Ovary (tissue), 10 donors: ENCODE measurements at places on chromosomes 3 and 15. TPM values are rescaled to one million over a fixed set of nuclear protein-coding genes. Genes with fewer than 3 reads are reported as not detected.
A peak's percentile ranks its signal among the peaks of the same experiment; 100 is the strongest.

AADACL2 gene
- polyA plus RNA-seq, result not detected

SLC28A2 gene
- 0.06 TPM for polyA plus RNA-seq

GRCh38 chr3:139940622-139941021, 5.6 kb downstream of the CLSTN2 start:
- DNase-seq, result no peak

GRCh38 chr3:133269393-133269792, 130.5 kb upstream of the BFSP2 start:
- DNase-seq, result no peak

GRCh38 chr15:101012326-101013200, 93.4 kb downstream of the LRRK1 start:
- no peak for DNase-seq

APOD gene
- polyA plus RNA-seq, result 161 TPM

- peak; percentile 39 for DNase-seq
Observed at GRCh38 chr15:34318277-34319079, 19.1 kb downstream of the SLC12A6 start.

DNA sequence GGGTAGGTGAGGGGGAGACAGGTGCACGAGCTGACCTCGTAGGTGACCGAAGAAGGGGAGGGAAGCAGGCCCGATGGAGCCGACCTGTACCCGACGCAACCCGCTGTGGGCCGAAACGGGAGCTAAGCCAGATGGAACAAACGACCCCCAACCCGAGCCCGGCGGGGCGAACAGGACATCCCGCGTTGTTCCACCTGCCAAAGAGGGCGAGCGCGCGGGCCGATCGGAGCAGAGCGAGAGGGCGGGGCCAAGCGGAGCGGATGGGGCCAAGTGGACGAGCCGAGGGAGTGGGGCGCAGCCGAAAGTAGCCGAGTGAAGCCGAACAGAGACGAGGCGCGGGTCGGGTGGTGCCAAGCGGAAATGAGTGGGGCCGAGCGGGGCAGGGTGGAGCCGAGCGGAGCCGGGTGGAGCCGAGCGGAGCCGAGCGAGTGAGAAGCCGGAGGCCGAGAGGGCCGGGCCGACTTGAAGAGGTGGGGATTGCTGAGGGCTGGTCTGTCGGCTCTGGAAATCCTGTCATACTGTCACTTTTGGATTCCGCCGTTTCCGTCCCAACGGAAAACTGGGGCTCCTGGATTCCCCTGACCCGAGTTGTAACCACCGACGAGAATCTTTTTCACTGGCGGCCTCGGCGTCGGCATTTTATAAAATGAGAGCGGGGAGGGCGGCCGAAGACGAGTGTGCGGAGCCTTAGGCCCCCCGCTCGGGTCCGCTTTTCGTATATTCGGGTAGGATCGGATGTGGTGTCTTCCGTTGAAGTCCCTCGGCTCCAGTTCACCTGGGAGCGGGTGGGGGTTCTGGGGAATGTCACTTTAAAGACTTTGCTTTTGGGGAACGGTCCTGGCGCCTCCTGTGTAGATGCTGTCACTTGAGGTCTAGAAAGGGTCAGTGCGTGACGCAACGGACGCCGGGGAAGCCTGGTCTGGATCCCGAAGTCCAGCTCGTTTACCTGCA, 15.6 kb upstream of the WNT7A start:
- peak; percentile 97 for DNase-seq

DNA sequence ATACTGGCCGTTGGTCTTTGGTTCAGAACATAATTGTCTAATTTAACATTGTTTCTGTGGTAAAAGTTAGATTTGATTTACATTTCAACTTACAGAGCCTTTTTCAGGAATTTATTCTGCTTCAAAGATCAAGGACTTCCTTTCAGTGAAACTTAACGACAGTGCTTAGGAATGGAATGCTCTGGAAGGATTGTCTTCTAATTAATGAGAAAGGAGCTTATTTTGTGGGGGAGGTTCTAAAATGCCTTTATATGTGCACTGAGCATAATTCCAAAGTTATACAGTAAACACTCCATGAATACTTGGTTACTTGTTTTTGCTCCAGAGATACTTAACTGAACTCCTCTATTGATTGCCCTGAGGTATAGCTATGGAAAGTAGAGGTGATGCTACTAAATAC, 75.7 kb downstream of the CACNA1D start:
- no peak for DNase-seq

GRCh38 chr3:77038930-77039605, 831 bp upstream of the ROBO2 start:
- no peak for DNase-seq

KLHL40 gene
- not detected for polyA plus RNA-seq

DNA sequence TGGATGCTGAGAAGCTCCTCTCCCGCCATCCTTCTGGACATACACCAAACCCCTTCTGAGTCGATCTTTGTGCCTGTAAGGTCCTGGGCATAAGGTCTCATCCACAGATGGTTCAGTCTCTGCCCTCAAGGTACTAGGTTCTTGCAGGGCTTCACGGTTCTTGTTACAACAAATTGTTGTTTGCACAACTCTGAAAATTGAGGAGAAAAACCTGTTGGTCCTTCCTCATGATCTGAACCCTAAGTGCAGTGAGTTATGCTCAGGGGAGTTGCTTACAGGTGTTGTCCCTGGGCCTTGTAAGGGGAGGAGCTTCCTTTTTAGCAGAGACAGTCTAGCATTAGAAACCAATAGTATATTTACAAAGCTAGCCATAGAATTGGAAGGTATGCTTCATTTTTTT, 15.7 kb downstream of the CDCP1 start:
- DNase-seq, result no peak

DNA sequence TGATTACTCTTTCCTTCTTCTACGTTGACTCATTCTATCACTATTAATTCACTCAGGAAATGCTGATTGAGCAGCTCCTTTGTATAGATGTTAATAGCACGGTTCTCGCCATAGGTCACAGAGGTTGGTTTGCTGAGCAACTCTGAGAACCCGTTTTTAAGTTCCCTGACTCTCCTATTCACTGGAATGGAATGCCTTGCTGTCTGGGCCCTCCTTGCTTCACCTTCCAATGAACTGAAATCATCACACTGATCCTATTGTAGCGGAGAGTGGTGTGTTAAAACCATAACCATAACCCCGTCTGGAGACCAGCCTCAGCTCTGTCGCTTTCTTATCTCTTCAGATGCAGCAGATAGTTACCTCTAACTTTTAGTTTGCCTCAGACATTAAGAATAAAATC, 323.6 kb downstream of the GABRB3 start:
- DNase-seq, result no peak

GRCh38 chr3:189632242-189632641, 1.1 kb downstream of the TP63 start:
- no peak for DNase-seq

- no peak for DNase-seq
Observed at GRCh38 chr15:29196290-29196689, 73.3 kb downstream of the NSMCE3 start.

IQCF5 gene
- polyA plus RNA-seq, result not detected

GOLGA8T gene
- 0.17 TPM for polyA plus RNA-seq

PLAAT1 gene
- 0.18 TPM for polyA plus RNA-seq

DNA sequence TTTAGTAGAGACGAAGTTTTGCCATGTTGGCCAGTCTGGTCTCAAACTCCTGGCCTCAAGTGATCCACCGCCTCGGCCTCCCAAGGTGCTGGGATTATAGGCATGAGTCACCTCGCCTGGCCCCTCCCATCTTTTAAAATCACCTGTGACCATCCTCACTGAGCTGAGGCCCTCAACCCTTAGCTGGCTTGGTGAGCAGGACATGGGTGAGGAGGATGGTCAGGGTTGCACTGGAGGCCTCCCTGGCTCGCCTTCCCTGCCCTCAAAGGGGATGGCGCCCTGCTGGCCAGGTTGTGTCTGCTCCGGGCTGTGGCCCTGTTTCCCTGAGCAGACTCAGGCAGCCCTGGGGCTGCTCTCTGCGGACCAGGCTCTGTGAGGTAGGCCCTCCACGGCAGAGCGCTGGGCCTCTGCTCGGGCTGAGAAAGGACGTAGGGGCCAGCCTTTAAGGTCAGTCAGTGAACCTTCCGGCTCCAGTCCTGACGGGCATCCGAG, 33.7 kb downstream of the SYNM start:
- DNase-seq, result no peak

DNA sequence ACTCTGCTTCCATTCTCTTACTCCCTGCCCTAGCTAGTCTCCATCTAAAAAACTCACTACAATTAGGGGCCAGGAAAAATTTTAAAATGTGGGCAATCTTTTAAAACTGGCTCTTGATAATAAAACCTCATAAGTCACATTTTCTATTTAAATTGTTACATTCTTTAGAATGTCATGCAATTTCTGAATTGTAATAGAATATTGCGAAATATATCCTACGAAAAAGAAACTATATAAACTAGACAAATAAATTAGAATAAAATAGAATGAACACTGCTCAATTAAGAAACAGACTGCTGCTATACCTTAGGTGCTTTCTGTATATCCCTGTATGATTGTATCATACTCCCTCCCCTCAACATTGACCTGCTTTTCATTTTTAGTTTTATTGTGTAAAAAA, 826.0 kb downstream of the IGSF11 start:
- no peak for DNase-seq

DNA sequence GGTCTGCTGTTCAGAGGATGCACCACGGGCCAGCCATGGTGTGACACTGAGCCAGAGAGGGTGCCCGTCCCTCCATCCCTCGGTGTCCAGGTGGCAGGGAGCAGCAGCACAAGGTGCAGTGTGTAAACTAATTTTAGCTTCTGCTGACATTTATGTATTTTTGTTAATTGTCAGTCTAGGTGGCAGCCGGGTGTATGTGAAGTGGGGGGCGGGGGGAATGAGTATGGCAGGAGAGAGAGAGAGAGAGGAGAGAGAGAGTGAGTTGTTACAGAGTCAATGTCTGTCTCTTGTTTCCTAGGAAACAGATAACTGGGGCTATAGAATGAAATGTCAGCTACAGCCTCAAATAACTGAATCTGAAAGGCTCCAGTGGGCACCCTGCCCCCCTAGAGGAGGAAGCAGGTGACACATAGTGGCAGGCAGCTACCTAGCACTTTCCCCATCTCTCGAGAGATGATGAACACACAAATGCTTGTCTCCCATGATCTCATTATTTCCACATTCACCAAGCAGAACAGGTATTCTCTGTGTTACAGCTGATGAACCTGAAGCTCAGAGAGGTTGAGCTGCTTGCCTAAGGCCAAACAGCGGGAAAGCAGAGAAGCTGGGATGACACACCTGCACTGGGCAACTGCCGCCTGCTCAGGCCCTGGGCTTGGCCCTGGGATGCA, 24.7 kb downstream of the RASGRF1 start:
- no peak for DNase-seq

NR1I2 gene
- polyA plus RNA-seq, result 0.21 TPM

DNA sequence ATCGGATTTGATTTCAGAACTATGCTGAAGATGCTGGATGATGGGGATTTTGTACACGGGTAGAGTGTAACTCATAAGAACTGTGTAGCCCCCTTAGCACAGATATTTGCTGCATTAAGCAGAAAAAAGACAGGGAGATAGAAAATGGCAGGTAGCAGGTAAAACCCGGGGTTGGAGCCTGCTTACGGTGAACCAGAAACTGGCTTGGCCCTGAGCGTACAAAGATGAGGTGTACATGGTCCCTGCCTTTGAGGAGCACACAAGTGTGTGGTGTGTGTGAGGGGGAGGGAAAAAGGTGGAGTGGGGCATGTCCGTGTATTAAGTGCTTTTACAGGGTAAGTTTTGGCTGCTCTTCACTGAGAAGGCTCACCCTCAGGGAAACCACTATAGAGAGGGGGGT, 3.5 kb downstream of the LPP start:
- DNase-seq, result no peak

- DNase-seq, result no peak
Observed at GRCh38 chr3:69313251-69313650, 72.6 kb downstream of the FRMD4B start.

GRCh38 chr3:146090521-146090920, 70.5 kb downstream of the PLOD2 start:
- no peak for DNase-seq

FGF12 gene
- 4.0 TPM for polyA plus RNA-seq

GRCh38 chr15:48318131-48318530, 13.1 kb upstream of the DUT start:
- no peak for DNase-seq

DNA sequence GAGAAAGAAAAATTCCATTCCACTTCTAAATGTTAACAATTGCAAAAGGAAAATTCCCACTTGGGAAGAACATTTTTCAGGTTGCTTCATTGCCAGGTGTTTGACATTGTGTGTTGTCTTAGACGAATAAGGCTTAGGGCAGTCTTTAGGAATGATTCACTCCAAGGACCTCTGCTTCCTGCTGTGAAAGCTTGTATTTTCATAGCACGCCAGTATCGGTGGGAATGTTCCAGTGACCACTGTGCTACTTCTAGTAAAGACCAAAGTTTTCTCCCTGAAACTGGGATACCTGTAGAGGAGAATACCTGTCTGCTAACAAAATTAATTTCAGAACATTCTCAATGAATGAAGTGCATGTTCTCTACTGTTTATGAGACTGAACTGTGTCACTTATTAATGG, 64.1 kb downstream of the CDIN1 start:
- no peak for DNase-seq

RARB gene
- polyA plus RNA-seq, result 3.5 TPM

DNA sequence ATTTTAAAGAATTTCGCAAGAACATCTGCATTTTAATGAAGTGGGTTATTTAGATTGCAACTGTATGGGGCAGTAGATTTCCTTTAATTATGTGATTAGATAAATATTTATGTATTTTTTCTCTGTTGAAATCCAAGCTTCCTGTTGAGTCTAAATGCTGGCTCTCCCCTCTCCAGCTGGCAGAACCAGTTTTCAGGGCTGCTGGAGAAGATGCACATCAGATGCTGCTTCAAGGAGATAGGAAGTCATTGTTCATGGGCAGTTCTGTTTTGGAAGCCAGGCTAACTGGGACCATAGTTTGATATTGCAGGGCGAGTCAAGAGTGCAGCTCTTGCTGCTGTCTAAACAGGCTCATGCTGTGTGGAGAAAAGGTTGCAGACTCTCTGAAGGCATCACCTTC, 97.4 kb downstream of the SLC9A9 start:
- no peak for DNase-seq

GRCh38 chr15:56077081-56077480, 83.7 kb upstream of the NEDD4 start:
- no peak for DNase-seq

SLC24A5 gene
- not detected for polyA plus RNA-seq

- no peak for DNase-seq
Observed at GRCh38 chr3:119258915-119259314, 18.2 kb upstream of the B4GALT4 start.

MESP2 gene
- polyA plus RNA-seq, result 0.19 TPM

DNA sequence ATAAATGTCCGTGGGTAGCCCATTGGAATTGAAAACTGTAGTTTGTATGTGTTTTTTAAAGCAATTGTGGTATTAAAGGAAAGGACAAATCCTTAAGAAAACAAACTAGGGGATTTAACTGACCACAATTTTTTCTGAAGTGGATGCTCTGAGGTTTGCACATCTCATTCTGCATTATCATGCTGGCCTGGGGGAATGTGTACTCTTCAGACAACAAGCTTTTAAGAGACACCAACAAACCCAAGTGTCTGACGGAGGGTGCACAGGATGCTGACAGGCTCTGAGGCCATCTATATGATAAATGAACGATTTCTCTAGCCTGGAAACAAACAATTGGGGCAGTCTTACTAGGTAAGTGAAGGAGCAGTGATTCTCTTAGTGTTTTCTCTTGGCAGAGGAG, 9.1 kb downstream of the LINS1 start:
- DNase-seq, result no peak
